Hematopoietic multipotent progenitor cell (in vitro differentiated cells): ENCODE measurements at places on chromosomes 7 and 10. TPM values are rescaled to one million over a fixed set of nuclear protein-coding genes. Genes with fewer than 3 reads are reported as not detected.

Gene AGMO
- total RNA-seq, result not detected

Gene GRID1
- under 0.01 TPM for total RNA-seq

Gene CUL2
- 7.3 TPM for total RNA-seq

Gene NME8
- total RNA-seq, result 0.27 TPM

Gene PLEKHS1
- total RNA-seq, result not detected

Gene PRPS1L1
- total RNA-seq, result under 0.01 TPM

Gene HOGA1
- not detected for total RNA-seq

Gene GOLGA7B
- under 0.01 TPM for total RNA-seq

Gene C7orf57
- total RNA-seq, result 0.27 TPM

Gene HOXA2
- 0.54 TPM for total RNA-seq

Gene NUTM2A
- total RNA-seq, result 1.1 TPM

Gene GPR85
- total RNA-seq, result 0.27 TPM

Gene CLEC2L
- under 0.01 TPM for total RNA-seq

Gene MOGAT3
- total RNA-seq, result not detected

Gene ZNF273
- 6.2 TPM for total RNA-seq

Gene FLNC
- total RNA-seq, result 0.27 TPM

Gene SDK1
- 0.81 TPM for total RNA-seq

Gene LRWD1
- total RNA-seq, result 27.7 TPM

Gene FAM25G
- total RNA-seq, result not detected

Gene NEBL
- total RNA-seq, result 0.27 TPM

Gene HMX2
- total RNA-seq, result not detected

Gene RFC2
- 35.5 TPM for total RNA-seq

Gene GNAI1
- total RNA-seq, result 28.8 TPM

Gene MLXIPL
- total RNA-seq, result not detected

Gene CDK1
- 1.6 TPM for total RNA-seq

Gene CYP3A5
- not detected for total RNA-seq

Gene PGAM2
- total RNA-seq, result 0.81 TPM
